ENCODE measurements at places on chromosomes 13 and 19.

- peak; percentile 60 for DNase-seq
Measured at GRCh38 chr13:40664350-40665125, 1.9 kb downstream of the FOXO1 start.

DNA sequence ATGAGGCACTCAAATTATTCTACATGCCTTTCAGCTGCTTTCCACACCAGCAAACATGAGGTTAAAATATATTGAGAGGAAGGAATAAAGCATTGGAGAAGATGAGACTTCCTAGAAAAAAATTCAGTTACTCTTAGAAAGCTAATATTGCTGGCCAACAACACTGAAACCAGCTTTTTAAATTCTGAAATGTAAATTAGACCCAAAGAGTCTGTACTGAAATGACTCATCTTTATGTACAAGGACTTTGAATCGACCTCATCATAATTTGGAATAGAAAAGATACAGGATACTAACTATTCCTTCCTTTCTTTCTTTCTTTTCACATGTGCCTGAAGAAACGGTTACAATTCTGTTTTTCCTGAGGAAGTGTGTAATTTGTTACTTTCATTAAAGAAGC is 6.5 kb upstream of the HSPH1 start:
- DNase-seq: no peak

DNA sequence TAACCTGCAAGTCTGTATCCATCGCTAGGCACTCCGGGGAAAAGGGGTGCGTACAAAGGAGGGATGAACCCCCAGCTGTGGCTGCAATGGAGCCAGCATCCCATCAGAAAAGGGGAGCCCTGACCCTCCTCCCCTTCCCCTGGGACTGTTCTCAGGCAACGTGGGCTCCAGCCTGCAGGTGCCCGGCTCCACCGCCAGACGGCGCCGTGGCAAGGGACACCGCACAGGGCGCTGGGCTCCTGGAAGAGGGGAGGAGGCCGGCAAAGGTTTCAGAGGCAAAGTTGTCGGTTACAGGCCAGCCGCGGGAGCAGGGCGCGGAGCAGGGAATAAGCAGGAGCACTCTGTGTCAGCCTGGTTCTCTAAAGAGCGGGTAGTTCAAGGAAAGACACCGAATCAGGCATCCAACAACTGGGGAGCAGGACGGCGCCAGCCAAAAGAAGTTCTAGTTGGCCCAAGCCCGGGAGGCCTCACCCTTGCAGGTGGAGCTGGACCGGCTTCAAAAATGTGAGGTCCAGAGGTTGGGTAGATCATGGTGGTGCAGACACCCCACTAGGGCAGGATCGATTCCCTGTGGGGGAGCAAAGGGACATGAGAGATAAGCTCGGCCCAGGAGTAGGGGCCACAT is 53.0 kb upstream of the ATP12A start:
- DNase-seq: no peak

GRCh38 chr19:55353356-55353802 is 1.1 kb downstream of the COX6B2 start:
- DNase-seq: no peak

Measured in hippocampal formation (tissue), 2 donors.